ENCODE measurements at places on chromosomes 16 and 17. TPM values are rescaled to one million over a fixed set of nuclear protein-coding genes. Genes with fewer than 3 reads are reported as not detected.
A peak's percentile ranks its signal among the peaks of the same experiment; 100 is the strongest.

DNA sequence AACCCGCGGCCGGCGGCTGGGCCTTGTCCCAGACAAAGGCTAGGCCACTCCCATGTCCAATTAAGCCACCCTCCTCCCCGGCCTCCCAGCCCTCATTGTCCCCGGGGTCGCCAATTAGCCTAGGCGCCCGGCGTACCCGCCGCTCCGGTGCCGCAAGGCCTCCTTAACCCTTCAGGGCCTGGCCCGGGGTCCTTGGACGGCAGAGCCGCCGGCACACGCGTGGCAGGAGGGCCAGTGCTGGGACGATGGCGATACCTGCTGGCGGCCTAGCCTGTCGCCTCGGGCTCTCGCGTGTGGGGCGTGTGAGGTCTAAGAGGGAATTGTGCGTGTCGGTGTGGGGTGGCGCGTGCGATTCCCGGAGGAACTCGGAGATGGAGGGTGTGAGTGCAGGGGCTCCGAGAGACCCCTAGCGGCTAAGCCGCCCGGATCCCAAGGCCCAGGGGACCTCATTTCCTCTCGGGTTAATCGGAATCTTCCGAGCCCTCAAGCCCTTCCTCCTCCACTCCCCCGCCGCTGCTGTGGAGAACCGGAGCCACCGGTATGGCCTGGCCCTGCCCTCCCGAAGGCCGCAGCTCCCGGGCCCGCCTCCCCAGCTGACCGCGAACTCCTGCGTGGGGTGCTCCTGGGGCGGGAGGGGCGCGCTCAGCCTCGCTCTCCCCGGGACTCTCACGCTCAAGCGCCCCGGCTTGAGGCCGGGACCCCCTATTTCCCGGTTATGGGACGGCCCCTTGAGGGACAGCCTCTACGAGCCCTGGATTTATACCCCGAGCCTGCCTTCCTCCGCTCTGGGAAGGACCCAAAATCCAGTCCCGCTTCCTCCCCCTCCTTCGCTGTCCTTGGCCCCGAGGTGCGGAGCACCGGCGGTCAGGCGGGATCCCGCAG lies 11.9 kb downstream of the TBX2 start:
- no peak for DNase-seq

- no peak for DNase-seq
These were observed 537 bp downstream of the GOSR1 start for GRCh38 chr17:30477774-30478115.

Gene KRT16
- total RNA-seq = not detected

- DNase-seq = no peak
These were observed 1.6 kb downstream of the ZNF629 start for GRCh38 chr16:30785126-30786106.

- DNase-seq = no peak
These were observed 28.3 kb downstream of the TRPV2 start for GRCh38 chr17:16443511-16444257.

- peak; percentile 40 for DNase-seq
These were observed 749 bp downstream of the GRIN2A start for GRCh38 chr16:10181196-10182162.

DNA sequence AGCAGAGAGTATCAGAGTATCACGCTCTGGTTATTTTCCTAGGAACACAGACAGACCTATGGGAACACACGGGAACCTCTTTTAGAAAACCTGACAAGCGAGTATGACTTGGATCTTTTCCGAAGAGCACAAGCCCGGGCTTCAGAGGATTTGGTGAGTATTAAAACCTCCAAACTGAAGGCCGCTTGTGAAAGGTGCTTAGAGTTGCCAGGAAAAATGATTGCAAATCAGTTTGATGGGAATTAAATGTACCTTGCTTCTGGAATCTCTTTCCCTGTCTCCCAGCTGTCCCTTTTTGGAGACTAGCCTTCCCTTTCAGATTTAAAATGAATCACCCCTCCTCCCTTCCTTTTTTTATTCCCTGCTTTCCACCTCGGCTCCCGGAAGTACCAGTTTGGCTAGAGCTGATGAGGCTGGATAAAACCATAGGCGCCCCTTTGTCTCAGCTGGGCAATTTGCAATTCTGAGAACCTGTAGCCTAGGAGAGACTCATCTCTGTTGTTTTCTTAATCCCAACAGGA lies 27.3 kb downstream of the KAT7 start:
- DNase-seq = no peak

Gene TBC1D3G
- not detected for total RNA-seq

DNA sequence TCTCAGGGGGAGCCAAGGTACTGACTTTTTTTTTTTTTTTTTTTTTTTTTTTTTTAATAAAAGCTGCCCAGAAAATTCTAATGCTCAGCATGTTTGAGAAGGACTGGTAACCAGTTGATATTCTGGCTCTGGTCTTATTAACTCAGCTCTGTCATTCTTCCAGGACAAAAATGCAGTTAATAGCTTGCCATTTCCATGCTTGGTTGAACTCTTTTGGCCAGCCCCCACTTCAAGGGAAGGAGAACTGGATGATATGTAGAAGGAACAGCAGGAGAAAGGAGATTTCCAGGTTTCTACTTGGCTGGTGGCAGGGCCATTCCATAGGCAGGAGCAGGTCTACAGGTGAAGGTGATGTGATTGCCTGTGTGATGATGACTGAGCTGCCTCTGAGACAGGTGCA lies 59.2 kb upstream of the TANC2 start:
- no peak for DNase-seq

Gene KRT23
- not detected for total RNA-seq

- no peak for DNase-seq
These were observed 13.3 kb upstream of the YWHAE start for GRCh38 chr17:1413281-1413791.

Gene ITGB4
- total RNA-seq = 0.89 TPM

Gene PHLPP2
- total RNA-seq = 5.0 TPM

Gene APOBR
- total RNA-seq = 32.2 TPM

GRCh38 chr17:14095631-14096030 lies 26.3 kb downstream of the COX10 start:
- no peak for DNase-seq

DNA sequence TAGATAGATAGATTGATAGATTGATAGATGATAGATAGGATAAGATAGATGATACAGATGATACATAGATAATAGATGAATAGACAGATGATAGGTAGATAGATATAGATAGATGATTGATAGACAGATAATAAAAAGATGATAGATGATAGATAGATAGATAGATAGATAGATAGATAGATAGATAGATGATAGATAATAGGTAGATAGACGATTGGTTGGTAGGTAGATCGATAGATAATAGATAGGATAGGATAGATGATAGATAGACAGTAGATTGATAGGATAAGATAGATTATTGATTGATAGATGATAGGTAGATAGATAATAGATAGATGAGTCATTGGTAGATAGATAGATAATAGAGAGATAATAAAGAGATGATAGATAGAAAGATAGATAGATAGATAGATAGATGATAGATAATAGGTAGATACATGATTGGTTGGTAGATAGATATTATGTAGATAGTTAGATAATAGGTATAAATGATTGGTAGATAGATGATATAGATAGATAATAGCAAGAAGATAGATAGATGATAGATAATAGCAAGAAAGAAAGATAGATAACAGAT lies 109.4 kb upstream of the C16orf82 start:
- DNase-seq = no peak

Gene KIF18B
- 104 TPM for total RNA-seq

- DNase-seq = peak; percentile 61
These were observed 1.1 kb upstream of the HAPSTR1 start for GRCh38 chr16:9090101-9090959.

DNA sequence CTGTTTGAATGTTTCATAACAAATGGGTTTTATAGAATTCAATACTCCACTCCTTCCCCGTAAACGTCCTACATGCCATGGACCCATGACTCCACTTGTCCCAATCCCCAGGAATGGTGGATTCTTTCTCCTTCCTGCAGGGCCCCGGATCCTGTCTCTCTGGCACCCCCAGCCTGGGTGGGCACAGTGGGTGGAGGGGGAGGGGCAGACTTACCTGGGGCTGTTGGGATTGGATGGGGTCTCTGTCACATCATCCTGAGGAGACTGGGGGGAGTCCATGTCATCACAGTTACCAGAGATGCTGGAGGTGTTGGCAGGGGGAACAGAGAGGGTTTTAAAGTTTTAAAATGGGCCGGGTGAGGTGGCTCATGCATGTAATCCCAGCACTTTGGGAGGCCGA lies 13.2 kb downstream of the TRPV3 start:
- DNase-seq = no peak

DNA sequence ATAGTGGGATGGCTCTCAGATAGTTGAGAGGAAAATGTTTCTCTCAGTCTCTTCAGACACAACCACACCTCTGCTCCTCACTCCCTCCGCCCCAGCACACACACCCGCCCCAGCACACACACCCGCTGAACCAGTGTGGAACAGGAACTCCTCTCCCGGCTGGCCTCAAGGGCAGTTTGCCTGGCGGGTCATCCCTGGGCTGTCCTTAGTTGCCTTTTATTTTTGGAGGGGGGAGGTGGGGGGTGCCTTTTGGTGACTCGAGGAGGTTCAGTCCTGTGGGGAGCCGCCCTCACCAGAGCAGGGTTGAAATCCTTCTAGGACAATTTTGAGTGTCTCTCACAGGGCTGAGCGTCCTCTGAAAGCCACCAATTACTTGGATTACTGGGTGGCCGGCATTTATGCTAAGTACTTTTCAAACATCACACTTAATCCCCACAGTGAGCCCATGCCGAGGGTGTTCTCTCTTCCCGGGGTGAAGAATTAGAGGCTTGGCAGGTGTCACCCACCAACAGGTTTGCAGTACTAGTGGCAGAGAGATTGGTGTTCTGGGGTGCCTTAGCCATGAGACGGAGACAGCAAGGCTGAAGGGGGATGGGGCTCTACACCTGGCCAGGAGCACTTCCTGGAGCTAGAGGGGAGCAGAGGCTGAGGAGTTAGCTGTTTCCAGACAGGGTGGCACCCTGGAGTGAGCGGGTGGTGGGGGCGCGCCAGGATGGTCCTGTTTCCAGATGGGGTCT lies 2.8 kb downstream of the RASD1 start:
- no peak for DNase-seq

DNA sequence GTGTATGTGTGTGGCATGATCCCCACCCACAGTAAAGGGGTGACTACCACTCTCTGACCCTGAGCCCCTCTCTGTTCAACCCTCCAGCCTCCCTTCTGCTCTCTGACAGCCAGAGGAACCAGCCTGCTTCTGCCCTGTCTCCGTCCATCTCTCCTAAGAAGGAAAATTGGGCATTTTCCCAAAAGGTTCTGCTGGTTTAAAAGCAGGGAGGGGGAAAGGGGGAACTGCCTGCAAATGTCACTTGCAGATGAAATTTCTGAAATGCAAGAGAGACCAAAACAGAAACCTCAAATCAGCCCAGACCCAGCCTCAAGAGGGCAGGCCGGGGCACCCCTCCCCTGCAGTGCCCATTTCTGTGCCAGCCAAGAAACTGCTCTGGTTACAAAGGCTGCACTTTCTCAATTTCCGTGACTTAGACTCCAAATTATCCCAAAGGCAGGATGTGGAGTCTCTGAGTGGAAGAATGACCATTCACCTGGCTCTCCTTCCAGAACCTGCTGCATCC lies 197.9 kb downstream of the RBFOX3 start:
- DNase-seq = no peak

DNA sequence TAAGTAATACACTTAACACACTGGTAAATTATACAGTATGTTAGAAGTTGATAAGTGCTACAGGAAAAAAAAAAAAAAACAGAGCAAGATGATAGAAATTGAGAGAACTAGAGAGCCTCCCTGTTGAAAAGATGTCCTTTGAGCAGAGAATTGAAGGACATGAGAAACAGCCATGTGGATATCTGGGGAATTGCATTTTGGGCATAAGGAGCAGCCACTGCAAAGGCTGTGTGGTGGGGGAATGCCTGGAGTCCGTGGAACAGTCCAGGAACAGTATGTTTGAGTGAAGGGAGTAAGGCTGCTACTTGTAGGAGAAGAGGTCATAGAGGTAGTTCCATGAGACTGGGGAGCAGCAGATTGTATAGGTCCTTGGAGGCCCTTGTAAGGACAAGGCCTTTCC lies 178.4 kb downstream of the FTO start:
- DNase-seq = no peak

Gene AHSP
- not detected for total RNA-seq

DNA sequence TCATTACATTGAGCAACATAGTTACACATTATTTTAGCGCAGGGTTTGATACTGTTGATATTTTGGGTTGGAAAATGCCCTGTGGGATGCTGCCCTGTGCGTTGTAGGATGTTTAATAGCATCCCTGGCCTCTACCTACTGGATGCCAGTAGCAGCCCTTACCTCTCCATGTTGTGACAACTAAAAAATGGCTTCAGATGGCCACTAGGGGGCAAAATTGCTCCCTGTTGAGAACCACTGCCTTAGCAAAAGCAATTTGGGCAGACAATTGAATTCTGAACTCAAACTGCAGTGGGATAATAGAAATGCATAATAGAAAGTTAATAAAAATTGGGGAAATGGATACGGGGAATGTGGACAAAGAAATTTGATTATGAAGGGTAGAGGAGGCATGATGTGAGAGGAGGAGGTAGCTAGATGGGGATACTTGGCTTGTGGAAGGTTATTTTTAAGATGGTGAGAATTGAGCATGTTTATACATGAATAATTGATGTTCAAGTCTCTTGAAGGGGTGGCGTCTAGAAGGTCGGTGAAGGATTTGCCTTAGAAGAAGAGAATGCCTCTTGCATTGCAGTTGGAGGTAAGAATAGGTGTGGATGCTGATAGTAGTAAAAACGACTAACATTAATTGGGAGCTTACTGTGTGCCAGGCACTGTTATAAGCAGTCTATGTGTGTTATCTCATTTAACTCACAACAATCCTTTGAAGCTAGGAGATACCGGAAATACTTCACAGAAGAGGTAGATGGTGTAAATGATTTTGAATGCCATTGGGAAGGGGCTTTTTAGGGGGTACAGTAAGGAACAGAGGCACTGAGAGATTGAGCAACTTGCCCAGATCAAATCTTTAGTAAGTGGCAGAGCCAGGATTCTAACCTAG lies 19.0 kb downstream of the HEATR9 start:
- peak; percentile 84 for DNase-seq

GRCh38 chr16:11626657-11627291 lies 40.1 kb upstream of the LITAF start:
- DNase-seq = no peak

DNA sequence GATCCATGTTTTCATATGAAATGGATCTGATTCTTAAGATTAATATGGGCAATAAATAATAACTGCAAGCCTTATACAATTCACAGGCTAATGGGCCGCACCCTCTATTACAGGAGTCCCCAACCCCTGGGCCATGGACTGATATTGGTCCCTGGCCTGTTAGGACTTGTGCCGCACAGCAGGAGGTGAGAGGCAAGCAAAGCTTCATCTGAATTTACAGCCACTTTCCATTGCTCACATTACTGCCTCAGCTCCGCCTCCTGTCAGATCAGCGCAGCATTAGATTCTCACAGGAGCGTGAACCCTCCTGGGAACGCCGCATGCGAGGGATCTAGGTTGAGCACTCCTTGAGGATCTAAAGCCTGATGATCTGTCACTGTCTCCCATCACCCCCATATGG lies 26.8 kb downstream of the METTL16 start:
- DNase-seq = no peak

Gene C16orf95
- total RNA-seq = 7.2 TPM

GRCh38 chr16:89572485-89573205 lies 2.9 kb upstream of the CPNE7 start:
- no peak for DNase-seq

All from activated CD8-positive, alpha-beta T cell treated with anti-CD3 and anti-CD28 coated beads, Interleukin-2, amount 10 ng/mL, durations not matched to agents 7 days and 5 days (primary cell).